ENCODE measurements at places on chromosomes 1 and 21.

GRCh38 chr1:166511761-166512160 is 327.5 kb upstream of the POGK start:
- no peak for DNase-seq

DNA sequence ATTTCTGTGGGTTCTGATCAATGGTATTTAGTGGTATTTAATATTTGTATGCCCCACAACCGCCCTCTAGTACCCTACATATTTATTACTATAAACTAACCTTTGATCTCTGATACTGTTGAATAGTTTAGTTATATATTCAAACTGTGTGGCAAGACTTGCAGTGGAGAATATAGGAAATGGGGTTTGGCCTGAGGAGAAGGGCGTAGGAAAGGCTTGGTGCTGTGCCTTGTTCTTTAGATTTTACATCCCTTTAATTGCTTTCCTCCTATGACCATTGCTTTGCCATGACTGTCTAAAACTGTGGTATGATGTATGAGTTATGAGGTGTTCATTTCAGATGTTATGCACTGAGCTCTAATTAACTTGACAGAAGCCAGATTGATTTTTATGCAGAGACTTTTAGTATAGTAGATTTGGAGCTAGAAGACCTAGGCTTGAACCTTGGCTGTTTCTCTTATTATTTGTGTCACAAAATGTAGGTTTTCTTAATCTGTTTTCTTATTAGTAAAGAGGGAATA is 18.6 kb downstream of the DISP1 start:
- DNase-seq, result no peak

DNA sequence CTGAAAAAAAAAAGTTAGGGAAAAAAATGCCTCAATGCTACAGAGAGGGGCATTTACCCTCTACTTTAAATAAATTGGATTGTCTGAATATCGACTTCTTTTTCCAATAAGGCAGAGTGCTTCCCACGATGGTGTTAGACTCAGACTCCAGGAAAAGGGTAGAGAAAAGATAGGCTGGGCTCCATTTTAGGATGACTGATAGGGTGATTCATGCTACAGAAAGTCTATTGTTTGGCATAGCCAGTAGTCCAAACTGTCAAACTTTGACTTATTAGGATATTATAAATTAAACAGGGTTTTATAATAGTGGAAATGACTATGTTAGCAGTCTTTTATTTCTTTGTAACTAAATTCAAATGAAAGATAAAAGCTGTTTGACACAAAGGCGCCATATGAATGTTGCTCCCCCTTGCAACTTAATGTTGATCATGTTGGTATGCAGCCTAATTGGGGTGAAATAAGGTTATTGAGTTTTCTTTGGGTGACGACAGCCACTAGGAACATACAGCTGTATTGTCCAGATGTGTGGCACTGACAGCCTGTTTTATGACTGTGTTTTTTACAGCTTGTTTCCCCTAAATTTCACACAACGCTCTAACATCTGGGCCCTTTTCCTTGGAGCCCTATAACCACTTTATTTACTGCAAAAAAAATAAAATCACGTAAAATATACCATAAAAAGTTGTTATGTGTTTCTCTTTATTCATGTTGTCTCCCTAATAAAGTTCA is 69.3 kb downstream of the SPAG17 start:
- no peak for DNase-seq

GRCh38 chr1:231170875-231171274 is 9.0 kb downstream of the TRIM67 start:
- DNase-seq, result no peak

DNA sequence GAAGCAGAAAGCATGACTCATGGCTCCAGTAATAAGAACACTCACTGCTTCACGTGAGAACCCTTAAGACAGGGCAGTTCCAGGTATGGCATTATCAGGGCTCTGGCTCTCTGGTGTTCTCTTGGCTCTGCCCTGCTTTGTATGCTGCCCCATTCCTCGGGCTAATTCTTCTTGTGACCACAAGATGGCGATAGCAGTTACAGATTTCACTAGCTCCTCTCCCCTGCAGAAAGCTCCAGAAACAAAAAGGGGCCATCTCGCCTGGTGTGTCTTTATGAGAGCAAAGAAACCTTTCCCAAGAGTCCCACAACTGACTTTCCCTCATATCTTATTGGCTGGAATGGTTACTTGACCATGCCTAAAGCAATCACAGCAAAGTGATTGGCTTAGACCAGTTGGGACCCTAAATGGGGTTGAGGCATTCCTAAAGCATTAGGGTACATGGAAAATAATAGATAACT is 60.1 kb downstream of the F3 start:
- DNase-seq, result peak; percentile 0

DNA sequence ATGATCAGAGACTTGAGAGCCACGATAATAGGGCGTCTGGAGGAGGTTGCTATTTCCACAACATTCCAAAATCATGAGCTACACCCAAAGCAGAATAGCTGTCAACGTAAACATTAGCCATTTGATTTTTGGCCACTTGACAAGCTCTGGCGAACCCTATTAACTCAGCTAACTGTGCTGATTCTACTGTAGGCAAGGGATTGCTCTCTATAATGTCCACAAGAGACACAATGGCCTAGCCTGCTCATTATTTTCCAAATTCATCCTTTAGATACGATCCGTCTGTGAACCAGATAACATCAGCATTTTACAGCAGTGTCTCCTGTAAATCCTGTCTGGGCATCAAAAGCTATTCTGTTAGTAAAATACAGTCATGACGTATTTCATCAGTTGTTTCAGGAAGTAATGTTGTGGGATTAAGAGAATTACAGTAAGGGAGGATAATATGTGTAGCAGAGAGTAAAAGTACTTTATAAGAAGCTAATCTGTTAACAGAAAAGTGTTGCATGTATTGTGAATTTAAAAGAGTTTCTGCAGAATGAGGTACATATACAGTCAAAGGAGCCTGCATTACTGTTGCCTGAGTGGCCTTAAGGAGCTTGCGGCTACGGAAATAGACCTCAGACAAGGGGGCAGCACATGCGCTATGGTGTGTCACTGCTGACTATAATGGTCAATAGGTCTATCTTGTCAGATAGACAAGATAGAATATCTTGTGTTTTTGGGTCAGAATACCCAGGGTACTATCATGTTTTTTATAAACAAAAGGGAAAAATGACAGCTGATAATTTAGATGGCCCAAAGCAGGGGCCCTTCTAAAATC is 44.9 kb upstream of the TINAGL1 start:
- DNase-seq, result no peak

GRCh38 chr1:20367116-20367585 is 76.5 kb downstream of the VWA5B1 start:
- no peak for DNase-seq

DNA sequence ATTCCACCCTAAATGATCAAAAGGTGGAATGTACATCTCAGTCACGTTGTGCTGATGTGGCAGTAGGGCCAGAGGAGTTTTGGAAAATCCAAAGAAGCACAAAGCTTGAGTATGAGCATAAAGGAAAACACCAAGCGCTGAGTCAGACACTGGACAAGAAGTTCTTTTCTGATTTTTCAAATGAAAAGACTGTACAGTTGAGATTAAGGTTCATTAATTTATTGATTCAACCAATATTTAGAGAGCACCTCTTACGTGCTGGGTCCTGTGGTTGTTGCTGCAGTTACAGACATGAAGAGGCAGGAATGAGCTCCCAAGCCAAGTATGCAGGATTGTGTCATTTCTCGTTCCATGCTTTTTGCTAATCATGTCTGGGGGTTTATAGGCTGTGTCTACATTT is 28.9 kb upstream of the APP start:
- no peak for DNase-seq
